T-helper 1 cell (primary cell): ENCODE measurements at places on chromosomes 1 and 21.

DNA sequence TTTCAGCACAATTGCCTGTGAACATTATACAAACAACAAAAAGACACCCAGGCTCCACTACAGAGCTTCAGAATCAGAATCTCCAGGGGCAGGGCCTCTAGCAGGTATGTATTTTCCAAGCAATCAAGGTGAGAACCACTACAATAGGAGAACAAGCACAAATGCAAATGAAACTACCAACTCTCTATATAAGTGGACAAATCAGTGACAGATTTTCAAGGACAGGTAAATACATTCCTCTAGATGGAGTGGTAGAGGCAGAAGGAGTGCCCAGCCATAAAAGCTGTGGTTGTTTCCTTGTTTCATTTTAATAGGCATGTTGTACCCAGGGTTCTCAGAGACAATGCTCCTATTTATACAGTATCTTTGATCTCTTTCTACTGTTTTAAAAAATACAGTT is 20.1 kb upstream of the CCDC17 start:
- DNase-seq, result no peak

- DNase-seq, result no peak
Measured at GRCh38 chr1:42943166-42943565, 15.5 kb downstream of the SLC2A1 start.

GRCh38 chr1:76892675-76893074 is 25.4 kb downstream of the ST6GALNAC5 start:
- no peak for DNase-seq

DNA sequence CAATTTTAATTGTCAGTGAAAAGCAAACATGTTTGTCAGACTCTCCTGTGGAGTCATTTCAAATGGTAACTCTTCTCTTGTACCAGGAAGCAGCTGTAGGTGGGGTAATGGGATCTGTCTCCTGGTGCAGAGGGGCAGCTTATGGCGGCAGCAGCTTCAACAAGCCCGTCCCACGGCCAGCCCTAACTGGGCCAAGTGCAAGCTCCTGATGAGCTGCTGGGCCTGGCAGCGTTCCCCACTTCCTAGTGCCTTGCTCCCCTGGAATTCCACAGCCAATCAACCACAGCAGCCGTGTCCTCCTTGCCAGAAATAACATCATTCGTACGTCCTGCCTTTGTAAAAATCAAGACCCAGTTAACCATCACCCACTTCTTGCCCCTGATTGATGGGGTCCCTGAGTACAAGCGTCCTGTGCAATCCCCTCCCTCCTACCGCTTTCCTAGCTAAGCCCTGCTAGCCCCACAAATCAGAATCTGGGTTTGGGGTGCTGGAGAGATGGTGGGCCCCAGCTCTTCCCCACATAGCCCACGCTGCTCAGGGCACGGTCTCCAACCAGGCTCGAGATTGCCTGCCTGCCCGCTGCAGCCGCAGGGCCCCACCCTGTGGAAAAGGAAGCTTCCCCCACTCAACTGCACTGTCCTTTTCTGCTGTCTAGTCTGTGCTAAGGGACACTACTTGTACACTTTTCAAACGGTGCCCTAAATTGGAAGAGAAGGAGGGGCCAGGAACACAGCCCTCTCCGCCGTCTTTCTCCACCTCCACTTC is 61.2 kb downstream of the TOR1AIP2 start:
- no peak for DNase-seq

DNA sequence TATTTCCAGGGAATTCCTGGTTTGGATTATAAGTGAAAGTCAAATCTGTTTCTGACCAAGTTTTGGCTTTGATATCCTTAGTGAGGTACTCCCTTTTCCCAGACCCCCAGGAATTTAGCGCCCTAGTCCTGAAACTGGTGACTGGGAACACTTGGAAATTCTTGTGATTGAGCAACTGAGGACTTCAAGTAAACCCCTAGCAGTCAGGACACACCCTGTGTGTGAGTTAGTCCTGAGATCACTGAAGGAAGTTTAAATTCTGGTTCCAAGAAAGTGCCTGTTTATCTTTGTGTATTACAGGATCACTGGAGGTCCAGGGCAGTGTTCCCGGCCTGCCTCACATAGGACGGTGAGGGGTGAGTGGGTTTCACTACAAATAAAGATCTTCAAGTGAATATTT is 95.1 kb upstream of the F3 start:
- DNase-seq, result no peak

- no peak for DNase-seq
Measured at GRCh38 chr1:81547912-81548303, 252.8 kb upstream of the ADGRL2 start.

GRCh38 chr21:41783476-41784180 is 16.8 kb upstream of the RIPK4 start:
- no peak for DNase-seq

GRCh38 chr1:6260961-6261614 is at the start of gene GPR153:
TSS of gene GPR153 (minus strand) at chr1:6261098. CDS start at chr1:6254905, 6,193 bp downstream.
- DNase-seq, result no peak

DNA sequence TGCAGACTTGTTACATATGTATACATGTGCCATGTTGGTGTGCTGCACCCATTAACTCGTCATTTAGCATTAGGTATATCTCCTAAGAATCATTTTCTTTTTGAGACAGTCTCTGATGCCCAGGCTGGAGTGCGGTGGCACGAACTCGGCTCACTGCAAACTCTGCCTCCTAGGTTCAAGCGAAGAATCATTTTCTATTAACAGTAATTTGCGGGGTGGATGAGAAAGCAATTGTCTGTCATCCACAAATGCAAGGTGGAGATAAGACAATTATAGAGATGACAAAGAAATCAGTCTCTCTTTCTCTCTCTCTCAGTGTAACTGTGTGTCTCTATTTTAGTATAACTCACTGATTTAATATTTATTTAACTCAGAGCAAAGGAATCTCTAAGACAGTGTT is 131.0 kb upstream of the KIAA1614 start:
- DNase-seq, result no peak

- no peak for DNase-seq
Measured at GRCh38 chr1:86714159-86714558, 9.8 kb downstream of the SH3GLB1 start.

DNA sequence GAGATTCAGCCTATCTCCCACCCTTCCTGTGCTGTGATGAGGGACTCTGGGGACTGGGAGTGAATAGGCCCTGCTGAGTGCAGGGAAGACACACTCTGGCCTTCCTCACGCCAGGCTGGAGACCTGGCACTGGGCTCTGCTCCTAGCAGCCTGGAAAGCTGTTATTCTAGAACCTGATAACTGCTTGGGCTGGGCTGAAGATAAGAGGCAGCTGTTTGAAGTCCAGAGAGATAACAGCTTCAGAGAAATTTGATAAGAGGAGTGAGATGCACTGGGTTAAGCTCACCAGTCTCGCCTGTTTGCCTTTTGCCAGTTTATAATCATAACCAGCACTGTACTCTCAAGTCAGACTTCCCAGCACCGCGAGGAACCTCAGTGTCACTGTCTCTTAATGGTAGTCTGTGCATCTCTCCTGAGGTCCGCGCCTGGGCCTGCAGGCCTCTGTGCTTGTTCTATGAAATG is 46.6 kb upstream of the GPR37L1 start:
- DNase-seq, result no peak

DNA sequence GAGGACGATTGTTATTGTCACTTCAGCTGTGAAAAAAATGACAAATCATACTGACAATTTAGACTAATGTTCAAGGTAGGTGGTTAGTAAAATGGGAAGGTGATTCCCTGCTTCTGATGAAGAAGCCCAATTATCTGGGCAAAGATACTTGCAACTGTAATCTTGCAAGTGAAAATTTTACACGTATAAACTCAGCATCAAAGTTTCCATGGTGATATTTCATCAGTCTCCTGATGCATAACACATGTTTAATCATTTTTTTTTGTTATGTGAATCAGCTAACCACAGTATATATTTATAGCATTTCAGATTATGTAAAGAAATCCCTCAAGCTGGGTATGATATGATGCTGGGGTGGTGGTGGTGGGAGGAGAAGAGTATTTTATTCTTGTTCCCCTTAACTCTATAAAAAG is 16.4 kb upstream of the KCNK1 start:
- no peak for DNase-seq
